ENCODE measurements at places on chromosomes 12 and 14.

- no peak for DNase-seq
Observed at GRCh38 chr12:117590999-117591398, 229.6 kb upstream of the NOS1 start.

DNA sequence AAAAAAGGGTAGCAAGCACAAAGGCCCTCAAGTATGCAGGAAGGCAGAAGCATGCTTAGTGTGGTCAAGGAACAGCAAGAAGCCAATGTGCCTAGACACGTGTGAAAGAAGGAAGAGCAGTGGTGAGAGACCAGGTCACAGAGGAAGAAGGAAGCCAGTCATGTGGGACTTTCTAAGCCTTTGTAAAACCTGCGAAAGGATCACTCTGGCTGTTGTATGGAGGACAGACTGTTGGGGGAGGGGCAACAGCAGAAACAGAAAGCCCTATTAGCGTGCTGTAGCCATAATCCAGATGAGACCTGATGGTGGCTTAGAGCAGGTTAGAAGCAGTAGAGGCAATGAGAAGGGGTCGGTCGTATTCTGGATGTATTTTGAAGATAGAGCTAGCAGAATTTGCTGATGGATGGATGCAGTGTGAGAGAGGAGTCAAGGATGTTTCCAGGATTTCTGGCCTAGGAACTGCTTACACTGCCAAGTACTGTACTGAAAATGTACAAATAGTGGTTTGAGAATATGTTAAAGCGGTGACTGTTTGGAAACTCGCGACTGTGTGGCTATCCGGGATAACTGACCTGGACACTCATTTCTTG is 5.7 kb upstream of the MLF2 start:
- DNase-seq = no peak

GRCh38 chr12:34219046-34219770 is 196.9 kb downstream of the ALG10 start:
- no peak for DNase-seq

- no peak for DNase-seq
Observed at GRCh38 chr12:6463216-6463615, 7.3 kb downstream of the VAMP1 start.

DNA sequence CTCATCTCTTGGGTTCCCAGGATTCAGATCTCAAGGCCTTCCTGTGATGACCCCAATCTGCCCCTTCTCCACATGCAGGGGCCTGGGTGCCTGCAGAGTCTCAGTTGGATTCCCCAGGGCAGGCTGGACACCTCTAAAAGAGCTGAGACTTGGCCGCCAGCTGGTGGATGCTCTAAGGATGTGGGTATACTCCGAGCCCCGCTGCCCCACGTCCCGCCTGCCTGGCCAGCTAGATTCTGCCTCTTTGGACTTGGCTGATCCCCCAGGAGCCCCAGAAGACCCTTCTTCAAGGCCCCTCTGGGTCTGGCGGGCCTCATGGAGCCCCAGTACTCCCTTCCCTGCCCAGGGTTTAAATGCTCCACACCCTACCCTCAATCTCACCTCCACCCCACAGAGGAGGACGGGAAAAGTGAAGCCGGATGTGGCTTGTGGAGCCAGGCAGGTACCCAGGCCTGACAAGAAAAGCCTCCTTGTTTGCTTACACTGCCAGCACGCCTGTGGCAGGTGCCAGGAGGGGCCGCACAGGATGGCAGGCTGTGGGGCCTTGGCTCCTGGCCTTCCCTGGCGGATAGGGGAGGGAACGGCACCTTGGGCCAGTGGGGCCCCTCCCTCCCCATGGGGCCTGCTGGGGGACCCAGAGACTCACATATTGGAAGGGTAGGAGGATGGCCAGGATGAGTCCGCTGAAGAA is 15.1 kb downstream of the FAIM2 start:
- DNase-seq = no peak

GRCh38 chr14:81474148-81474492 is 59.5 kb downstream of the SEL1L start:
- peak; percentile 57 for DNase-seq
